ENCODE measurements at places on chromosomes 16 and 17. TPM values are rescaled to one million over a fixed set of nuclear protein-coding genes. Genes with fewer than 3 reads are reported as not detected.
A peak's percentile ranks its signal among the peaks of the same experiment; 100 is the strongest.

OR3A3 gene
- total RNA-seq: not detected

C1QTNF1 gene
- 75.2 TPM for total RNA-seq

ALDH3A2 gene
- 130 TPM for total RNA-seq

PIRT gene
- total RNA-seq: 0.47 TPM

DNA sequence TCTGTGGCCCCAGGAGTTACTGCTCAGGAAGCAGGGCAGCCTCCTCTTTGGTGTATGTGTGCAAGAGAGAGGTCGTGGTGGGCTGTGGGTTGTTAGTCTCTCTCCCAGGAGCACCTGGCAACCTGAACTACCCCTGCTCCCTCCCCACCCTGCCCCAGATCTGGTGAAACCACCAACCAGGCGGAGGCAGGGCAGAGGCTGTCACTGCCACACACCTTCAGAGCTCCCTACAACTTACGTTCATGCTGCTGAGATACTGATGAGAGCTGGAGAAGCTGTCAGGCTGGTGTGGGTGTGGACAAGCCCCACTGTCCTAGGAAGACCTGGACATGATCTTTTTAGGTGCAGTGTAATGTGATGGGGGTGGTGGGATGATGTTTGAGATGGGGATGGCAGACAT is 24.3 kb downstream of the GOSR2 start:
- H3K36me3 ChIP-seq: no peaks in the 10 kb centered on the region
- no peak overlapping the region for H3K27ac ChIP-seq
- H3K4me3 ChIP-seq: no peak overlapping the region
- no peak for ATAC-seq
- H3K4me1 ChIP-seq: peaks cover 9% of the 10 kb centered on the region
- H3K27me3 ChIP-seq: no peaks in the 10 kb centered on the region

DNA sequence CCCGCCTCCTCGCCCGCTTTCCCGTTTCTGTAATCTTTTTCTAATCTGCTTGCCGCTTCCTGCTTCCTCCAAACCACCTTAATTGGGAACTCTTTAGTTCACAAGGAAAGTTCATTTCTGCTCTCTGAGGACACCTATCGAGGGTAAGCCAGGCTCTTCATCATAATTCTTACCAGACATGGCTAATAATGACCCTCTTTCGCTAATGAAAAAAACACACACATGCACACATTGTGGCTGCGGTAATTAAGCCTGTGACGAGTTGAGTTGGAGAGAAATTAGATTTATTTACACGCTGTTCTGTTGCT is 100.6 kb downstream of the ZNF423 start:
- no peaks in the 10 kb centered on the region for H3K36me3 ChIP-seq
- peak overlapping the region; percentile 54 for H3K4me3 ChIP-seq
- H3K27me3 ChIP-seq: no peaks in the 10 kb centered on the region
- peak overlapping the region; percentile 77 for H3K27ac ChIP-seq
- H3K4me1 ChIP-seq: no peaks in the 10 kb centered on the region
- peak; percentile 68 for ATAC-seq

- peaks cover 34% of the 10 kb centered on the region for H3K27me3 ChIP-seq
- H3K4me3 ChIP-seq: no peak overlapping the region
- no peak overlapping the region for H3K27ac ChIP-seq
- no peaks in the 10 kb centered on the region for H3K36me3 ChIP-seq
These were observed 2.0 kb upstream of the KRTAP2-3 start for GRCh38 chr17:41061964-41062363.

DNA sequence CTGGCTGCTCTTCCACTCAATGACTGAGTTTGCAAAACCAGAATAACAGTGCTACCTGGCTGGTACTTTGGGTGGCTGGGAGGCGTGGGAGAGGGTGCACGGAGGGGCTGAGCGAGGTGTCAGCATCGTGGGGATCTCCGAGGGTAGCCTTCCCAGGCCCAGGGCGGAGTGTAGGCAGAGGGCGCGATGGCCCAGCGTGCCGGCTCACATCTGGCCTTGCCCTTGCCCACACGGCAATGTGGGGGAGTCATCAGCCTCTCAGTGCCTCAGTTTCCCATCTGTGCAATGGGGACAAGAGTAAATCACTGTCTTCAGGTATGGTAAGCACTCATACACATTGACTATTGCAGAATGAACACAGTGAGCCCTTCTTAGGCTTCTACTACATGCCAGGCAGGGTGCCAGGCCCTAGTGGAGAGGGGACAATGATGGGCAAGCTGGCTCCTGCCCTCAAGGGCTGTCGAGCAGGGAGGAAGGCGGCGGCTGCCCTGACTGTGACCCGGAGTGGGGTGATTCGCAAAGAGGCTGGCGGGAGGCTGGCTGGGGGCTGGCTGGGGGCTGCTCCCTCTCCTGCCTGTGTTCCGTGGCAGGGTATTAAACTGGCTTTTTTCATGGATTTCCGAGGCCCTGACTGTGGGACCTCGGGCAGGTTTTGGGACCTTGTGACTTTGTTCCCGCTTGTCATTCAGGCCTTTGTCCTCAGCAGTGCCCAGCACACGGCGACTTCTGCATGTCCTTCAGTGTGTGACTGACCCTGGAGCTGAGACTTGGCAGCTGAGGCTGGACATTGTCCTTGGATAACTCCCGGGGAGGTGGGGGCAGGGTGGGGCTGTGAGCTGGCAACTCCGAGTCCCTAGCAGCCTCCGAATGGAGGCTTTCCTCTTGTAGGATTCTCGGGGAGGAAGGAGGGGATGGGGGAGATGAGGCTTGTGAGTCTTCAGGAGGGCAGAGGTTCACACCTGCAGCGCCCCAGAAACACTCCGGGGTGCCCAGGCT is 243.1 kb downstream of the SEC14L1 start:
- no peak for ATAC-seq
- H3K4me1 ChIP-seq: peaks cover 100% of the 10 kb centered on the region
- no peak overlapping the region for H3K4me3 ChIP-seq
- no peaks in the 10 kb centered on the region for H3K36me3 ChIP-seq
- peak overlapping the region; percentile 58 for H3K27ac ChIP-seq

Data from gastroesophageal sphincter (tissue), 4 donors.